ENCODE measurements at places on chromosomes 1 and 21.

GRCh38 chr1:72670902-72671301 lies 388.6 kb upstream of the NEGR1 start:
- no peak for DNase-seq

GRCh38 chr1:188429386-188429785 lies 1600.6 kb downstream of the PLA2G4A start:
- DNase-seq, result no peak

DNA sequence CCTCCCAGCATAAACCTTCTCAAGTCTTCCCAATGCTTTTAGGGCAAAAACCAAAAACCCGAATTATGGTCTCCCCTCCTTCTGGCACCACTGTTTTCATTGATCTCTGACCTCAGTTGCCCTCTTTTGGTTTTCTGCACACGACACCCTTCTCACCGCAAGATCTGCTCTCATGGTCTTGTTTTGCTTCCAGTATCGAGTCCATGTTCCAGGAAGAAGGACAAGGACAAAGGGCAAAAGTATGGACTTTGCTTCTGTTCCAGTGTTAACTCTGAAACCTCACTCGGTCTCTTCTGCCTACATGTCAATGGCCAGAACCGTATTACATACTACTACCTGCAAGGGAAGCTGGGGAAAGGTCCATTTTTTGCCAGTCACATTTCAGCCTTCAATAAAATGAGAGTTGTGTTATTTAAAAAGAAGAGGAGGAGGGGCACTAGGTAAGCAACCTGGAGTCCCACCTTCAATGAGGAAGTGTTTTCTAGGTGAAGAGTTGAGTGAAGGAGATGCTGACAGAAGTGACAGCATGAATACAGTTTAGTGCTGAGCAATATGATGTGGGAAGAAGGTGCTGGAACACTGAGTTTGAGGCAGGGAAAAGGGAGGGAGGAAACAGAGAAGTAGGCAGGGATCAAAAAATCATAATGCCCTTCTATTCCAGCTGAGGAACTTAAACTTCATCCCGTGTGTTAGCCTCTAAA lies 183.4 kb downstream of the FGGY start:
- DNase-seq, result no peak

DNA sequence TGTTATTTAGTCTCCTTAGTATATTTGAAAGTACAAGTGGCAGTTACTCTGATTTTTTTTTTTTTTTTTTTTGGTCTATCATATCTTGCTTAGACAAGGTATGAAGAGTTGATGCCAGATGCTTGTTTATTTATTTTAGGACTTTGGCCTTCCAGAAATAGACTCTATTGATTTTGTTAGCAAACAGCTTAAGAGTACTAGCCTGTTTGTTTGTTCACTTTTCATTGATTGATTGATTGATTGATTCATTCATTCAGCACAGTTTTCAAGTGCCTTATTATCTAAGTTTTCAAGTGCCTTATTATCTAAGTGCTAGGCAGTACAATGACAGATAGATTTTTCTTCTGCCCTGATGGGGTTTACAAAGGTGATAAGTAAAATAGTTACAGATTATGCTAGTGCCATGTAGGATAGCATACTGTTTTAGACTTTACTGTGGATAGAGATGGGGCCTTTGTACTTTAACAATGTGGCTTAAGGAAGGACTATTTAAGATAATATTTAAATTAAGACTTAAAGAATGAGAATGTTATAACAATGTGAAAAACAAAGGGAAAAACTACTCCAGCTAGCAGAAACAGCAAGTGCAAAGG lies 50.5 kb downstream of the MTF2 start:
- no peak for DNase-seq

GRCh38 chr1:31509124-31510072 lies 66.9 kb upstream of the TINAGL1 start:
- DNase-seq, result no peak

DNA sequence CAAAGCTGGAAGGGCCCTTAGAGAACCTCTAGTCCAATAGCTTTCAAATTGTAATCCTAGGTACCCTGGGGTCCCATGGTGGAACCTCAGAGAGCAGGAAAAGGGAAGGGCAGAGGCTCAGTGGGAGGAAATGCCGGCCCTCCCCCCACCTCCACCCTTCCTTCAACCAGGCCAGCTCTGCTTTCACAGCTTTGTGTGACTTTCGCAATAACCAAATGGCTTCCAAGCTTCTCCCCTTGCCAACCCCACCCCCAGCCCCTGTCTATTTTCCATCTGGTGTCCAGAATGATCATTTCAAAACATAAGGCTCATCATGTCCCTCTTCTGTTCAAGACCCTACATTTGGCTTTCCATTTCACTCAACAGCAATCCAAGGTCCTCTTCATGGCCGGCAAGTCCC lies 74.4 kb downstream of the CD58 start:
- DNase-seq, result no peak

DNA sequence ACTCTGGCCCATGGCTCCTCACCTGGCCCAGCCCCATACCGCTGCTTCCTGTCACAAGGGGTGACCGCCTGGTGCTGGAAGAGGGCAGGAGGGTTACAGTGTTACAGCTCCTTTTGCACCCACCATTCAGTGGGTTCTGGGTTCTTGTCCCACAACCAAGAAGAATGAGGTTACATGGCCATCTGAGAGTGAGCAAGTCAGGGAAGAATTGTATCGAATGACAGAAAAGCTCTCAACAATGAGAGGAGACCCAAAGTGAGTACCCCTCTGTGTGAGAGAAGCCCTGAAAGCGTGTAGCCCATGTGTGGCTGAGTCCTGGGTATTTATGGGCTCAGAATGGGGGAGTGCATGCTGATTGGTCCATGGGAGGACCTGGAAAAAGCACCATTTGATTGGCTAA lies 888.5 kb downstream of the ADGRL2 start:
- DNase-seq, result no peak

Measured in activated CD8-positive, alpha-beta memory T cell treated with anti-CD3 and anti-CD28 coated beads for 1 hour (primary cell).